ENCODE measurements at places on chromosomes 3 and 15.

DNA sequence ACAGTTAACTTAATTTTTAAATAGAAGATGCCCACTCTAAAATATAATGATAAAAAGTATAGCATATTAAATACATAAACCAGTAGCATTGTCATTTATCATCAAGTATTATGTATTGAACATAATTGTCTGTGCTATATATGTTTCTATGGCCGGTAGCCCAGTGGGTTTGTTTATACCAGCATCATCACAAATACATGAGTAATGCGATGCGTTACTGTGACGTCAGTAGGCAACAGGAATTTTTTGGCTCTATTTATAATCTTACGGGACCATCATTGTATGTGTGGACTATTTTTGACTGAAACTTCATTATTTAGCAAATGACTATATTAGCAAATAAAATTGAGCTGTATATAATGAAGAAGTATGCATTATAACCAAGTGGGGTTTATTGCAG lies 82.1 kb downstream of the FLNB start:
- no peak for DNase-seq

DNA sequence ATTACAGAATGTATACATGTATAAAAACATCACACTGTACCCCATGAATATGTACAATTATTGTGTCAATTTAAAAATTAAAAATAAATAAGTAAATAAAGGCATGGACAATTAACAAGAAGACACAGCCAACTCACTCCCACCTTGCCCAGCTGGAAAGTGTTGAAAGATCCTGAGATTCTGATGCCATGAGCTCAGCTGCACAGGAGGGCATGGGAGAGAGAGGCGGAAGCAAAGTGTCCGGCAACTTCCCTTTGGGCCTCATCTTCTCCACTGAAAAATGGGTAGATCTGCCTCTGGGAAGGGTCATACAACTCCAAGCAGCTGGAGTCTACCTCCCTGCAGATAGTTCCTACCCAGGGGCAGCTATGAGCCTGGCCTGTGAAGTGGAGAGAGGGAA lies 277.3 kb downstream of the UACA start:
- DNase-seq = no peak

GRCh38 chr3:157042226-157042625 lies 117.7 kb downstream of the CCNL1 start:
- DNase-seq = no peak

DNA sequence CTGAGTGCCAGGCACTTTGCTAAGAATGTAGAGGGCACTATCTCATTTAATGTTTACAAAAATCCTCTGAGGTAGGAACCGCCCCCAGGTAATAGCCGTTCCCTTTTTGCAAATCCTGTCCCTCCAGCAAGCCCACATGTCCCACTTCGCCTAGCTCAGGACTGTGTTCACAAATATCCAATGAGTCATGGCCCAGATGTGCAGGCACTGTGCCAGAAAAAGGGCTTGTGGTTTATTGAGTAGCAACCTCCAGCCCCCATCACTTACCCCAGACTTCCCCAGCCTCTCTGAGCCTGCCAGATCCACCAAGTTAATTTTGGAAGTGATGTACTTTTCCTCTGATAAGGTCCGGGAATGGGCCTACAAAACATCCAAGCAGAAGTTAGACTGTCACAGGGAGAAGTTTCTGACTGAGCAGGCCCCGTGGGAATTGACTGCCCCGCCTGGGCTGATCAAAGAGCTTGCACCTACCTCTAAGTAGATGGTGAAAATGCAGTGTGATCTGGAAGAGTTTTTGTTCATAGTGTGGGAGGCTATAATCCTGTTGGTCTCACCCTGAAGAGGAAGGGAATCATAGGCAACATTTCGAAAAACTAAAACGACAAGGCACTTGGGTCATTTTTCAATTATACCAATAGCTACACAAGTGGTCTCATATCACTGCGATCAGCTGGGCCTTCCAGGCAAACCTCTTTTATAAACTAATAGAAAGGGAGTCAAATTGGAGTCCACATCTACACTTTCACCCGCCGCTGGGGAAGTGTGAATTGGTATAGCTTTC lies 15.7 kb downstream of the KIF9 start:
- peak; percentile 99 for DNase-seq

GRCh38 chr3:46965151-46965550 lies 11.4 kb downstream of the CCDC12 start:
- DNase-seq = no peak

- DNase-seq = no peak
These were observed 8.5 kb downstream of the AMOTL2 start for GRCh38 chr3:134365766-134366065.

GRCh38 chr3:70061096-70061495 lies 61.6 kb downstream of the SAMMSON start:
- DNase-seq = no peak

GRCh38 chr3:64340641-64341101 lies 115.4 kb upstream of the PRICKLE2 start:
- DNase-seq = no peak

DNA sequence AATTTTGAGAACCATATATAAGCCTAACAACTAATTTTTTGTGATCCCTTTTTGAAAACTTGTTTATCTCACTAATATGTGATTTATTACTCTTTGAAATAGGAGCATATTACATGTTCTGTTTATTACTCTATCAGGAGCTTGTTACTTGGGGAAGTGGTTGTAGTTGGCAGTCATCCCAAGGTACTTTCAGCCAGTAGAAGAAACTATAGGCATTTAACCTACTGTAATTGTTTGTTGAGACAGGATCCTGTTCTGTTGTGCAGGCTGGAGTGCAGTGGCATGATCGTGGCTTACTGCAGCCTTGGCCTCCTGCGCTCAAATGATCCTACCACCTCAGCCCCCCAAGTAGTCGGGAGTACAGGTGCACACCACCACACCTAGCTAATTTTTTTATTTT lies 195.6 kb downstream of the TCF12 start:
- peak; percentile 51 for DNase-seq

- no peak for DNase-seq
These were observed 96.8 kb upstream of the ASB14 start for GRCh38 chr3:57389271-57389670.

All from RPMI8226 (cell line).